ENCODE measurements at places on chromosomes 7 and 10.

- DNase-seq: no peak
These were observed 76.4 kb downstream of the CTTNBP2 start for GRCh38 chr7:117796889-117797288.

GRCh38 chr10:124717911-124718741, 26.1 kb downstream of the FAM53B start:
- peak; percentile 86 for DNase-seq

GRCh38 chr7:25305831-25306230, 77.5 kb upstream of the NPVF start:
- DNase-seq: no peak

GRCh38 chr10:7233259-7233991, 177.4 kb downstream of the SFMBT2 start:
- DNase-seq: no peak

DNA sequence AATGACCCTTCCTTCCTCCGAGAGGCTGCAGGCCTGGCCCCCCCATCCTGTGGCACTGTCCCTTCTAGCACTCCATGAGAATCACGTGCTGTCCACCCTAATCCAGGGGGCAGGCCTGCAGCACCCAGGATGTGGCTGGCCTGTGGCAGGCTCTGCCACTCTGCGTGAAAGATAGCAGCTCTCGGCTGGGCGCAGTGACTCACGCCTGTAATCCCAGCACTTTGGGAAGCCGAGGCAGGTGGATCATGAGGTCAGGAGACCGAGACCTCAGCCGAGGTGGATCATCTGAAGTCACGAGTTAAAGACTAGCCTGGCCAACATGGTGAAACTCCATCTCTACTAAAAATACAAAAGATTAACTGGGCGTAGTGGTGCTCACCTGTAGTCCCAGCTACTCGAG, 18.9 kb upstream of the LFNG start:
- no peak for DNase-seq

- no peak for DNase-seq
These were observed 12.7 kb downstream of the MMP21 start for GRCh38 chr10:125762692-125763648.

- no peak for DNase-seq
These were observed 40.2 kb downstream of the NUP205 start for GRCh38 chr7:135597926-135598305.

DNA sequence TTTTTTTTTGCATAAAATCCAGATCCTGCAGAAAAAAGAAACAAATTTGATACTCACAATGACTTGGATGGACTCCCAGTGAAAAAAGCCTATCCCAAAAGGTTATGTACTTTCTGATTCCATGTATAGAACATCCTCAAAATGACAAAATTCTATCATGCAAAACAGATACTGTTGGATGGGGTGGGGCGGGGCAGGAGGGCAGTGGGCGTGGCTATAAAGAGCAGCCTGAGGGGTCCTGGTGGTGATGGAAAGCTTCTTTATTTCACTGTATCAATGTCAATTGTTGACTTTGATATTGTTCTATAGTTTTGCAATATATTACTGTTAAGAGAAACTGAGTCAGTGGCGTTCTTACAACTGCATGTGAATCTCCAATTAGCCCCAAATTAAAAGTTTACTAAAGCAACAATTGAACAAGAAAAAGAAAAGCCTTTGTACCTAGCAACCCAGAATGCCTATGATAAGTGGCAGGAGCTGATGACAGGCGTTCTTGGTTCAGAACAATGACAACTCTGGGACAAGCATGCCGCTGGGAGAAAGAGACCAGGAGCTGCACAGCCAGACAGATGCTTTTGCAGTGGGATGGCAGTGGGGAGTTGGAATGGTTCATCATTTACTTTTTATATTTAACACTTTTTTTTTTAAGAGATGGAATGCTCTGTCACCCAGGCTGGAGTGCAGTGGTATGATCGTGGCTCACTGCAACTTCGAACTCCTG, 101.9 kb downstream of the LHPP start:
- DNase-seq: no peak
